ENCODE measurements at places on chromosomes 4 and X.

DNA sequence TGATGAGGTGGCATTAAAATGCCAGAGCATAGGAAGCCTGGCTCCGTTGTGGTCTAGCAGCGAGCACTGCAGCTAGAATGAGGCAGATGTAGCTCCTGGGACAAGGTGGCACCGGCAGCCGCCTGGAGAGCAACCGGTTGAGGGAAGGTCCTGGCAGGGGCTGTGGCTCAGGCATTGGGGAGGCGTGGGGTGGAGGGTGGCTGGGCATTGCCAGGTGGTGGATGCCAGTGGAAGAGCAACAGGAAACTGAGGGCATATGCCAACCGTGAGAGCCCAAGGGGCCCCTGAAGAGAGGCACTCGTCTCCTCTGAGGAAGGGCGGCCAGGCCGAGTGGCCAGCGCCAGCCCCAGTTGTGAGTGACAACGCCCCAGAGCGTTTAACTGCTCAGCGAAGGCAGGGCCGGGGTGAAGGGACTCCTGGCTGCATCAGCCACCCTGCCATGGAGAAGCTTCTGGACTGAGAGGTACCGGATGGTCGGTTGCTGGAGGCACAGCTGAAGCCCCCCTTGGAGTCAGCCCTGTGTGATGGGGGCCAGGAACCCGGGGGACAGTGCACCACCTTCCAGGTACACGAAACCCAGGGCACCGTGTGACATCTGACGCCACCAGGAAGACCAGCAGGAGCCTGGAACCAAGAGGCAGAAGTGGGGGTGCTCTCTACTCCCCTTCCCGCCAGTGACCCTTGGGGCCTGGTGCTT is 13.2 kb upstream of the PDE6B start:
- no peak for DNase-seq

DNA sequence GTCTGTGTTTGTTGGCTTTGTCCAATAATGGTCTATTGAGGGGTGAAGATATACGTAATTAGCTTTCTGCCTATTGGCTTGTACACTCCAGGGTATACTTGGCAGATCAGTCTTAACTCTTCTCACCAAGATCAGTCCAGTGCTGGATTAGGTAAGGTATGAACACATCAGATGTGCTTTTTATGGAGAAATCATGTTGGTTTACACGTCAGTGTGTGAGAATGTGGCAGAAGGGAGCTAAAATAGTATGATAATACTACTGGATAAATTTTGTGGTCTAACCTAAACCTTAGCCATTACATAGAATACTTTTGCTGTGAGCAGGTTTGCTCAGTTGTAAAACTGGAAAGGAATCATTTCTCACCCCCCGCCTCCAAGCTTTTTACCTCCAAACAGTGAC is 4.2 kb downstream of the PDHA1 start:
- DNase-seq: no peak

DNA sequence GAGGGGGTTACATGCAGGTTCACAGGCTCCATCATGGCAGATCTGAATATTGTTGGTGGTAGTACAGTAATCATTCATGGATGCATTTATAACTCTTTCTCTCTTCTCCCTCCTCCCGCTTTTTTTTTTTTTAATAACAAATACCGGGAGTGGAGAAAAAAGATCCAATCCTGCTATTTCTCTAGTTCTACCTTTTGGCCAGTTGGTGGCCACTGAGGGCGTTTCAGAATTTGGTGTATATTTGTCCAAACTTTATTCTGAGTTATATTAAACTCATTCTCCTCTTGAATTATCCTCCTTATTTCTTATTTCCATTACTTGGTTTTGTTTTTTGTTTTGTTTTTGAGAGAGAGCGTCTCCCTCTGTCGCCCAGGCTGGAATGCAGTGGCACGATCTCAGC is 74.8 kb downstream of the HMGB2 start:
- no peak for DNase-seq

GRCh38 chr4:105306158-105306781 is 159.6 kb downstream of the TET2 start:
- DNase-seq: peak; percentile 25

GRCh38 chr4:62913065-62913464 is 1496.2 kb downstream of the TECRL start:
- no peak for DNase-seq

GRCh38 chr4:176013476-176014247 is 52.0 kb upstream of the WDR17 start:
- peak; percentile 10 for DNase-seq

GRCh38 chr4:61805227-61805626 is 605.1 kb downstream of the ADGRL3 start:
- DNase-seq: no peak

- DNase-seq: no peak
Observed at GRCh38 chrX:9519546-9520216, 54.8 kb downstream of the TBL1X start.

GRCh38 chr4:39043861-39044363 is 11.7 kb upstream of the TMEM156 start:
- DNase-seq: peak; percentile 66

GRCh38 chr4:23680671-23681518 is 209.0 kb downstream of the PPARGC1A start:
- DNase-seq: no peak

- DNase-seq: no peak
Observed at GRCh38 chrX:72042852-72043248, 88.9 kb downstream of the RTL5 start.

DNA sequence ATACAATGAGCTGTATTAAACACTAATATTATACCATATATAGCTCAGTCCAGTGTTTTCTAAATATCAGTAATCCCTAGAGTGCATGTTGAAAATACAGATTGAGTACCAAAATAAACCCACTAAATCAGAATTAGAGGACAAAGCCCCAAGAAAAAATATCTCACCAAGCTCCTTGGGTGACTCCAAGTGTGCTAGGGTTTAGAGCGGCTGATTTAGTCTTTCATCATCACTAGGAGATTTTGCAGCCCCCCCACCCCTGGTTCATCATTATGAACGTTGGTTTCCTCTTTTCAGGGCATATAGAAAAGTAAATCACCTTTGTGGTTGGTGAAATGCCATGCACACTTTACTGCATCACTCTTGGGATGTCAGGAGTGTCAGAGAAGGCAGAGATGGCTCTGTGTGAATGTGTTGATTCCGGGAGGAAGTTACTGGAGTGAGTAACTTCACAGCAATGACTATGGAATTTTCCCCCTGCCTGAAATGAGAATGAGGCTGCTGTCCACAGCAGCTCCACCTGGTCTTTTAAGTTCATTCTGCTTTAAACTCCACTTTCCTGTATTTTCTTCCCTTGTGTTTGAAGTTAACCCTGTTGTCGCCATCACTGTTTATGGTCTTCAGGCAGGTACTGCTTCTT is 25.2 kb upstream of the ANAPC4 start:
- DNase-seq: no peak

DNA sequence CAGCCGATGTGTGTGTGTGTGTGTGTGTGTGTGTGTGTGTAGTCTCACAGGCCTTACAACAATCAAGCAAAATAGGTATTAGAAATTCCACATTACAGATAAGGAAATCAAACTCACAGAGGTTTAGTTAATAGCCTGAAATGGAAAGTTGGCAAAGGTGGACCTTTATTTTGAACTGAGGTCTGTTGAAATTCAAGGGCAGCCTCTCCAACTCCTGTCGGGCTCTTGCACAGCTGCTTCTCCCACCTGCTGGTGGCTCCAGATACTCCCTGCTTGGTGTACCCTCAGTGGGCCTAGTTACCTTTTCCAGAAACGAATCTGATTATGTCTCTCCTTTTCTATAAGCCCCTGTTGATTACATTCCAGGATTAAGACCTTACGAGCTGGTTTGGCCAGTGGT is 195.9 kb downstream of the MGST2 start:
- no peak for DNase-seq

- no peak for DNase-seq
Observed at GRCh38 chr4:81021981-81022380, 8.5 kb upstream of the BMP3 start.

DNA sequence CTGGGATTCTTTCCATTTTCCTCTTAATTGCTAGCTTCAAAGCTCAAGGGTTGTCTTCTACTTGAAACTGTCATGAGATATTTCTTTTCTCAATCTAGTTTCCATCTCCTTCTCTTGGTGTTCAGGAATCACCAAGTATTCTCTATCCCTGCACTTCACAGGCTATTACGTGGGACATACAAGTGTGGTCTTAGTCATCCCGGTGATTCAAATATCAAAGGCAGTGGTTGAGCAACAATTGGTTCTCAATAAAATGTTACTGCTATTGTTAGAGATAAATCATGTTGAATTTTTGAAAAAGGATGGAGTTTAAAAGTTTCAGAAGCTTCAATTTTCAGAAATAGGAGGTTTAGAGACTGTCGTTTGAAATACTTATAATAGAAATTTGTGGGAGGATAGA is 812.9 kb downstream of the FSTL5 start:
- no peak for DNase-seq

DNA sequence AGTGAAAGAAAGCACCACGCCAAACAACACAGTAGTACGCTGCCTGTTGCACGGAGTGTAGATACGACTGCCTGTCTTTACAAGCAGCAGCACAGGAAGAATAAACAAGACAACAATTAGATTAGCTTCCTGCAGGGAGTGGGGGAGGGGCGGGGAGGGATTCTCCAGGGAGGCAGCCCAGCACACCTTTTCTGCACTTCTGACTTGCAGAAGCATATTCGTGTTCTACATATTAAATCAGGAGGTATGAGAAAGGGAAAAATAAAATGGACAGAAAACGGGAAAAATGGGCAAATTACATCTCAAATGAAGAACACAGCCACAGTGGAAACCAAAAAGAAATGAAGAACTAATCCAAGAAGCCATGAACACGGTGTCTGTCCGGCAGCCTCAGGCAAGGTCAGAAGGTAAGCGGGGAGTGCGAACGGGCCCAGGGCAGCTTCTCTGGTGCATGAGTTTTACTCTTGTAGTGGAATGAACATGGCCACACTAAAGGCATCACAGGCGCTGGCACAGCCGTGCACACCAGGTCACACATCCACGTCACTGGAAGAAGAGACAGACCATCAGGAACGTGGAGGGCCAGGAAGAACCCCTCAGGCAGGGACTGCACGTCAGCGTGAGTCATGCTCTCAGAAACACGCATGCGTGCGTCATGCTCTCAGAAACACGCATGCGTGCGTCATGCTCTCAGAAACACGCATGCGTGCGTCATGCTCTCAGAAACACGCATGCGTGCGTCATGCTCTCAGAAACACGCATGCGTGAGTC is 20.1 kb upstream of the ADRA2C start:
- DNase-seq: no peak

DNA sequence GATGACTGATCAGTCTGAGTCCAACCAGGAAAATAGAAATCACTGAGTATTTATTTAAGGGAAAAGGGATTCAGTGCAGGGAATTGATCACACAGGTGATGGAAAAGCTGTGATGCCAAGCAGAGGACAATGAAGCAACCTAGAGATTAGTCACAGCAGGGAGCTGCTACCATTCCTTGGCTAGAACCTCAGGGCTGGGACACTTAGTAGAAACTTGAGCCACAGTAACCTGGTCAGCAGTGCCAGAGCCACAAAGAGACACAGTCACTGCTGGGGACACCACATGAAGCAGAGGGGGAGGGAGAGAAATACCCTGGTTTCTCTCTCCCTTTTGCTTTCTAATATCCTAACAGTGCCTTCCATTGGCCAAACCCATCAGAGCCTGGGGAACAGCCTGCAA is 38.7 kb downstream of the RTL9 start:
- no peak for DNase-seq

DNA sequence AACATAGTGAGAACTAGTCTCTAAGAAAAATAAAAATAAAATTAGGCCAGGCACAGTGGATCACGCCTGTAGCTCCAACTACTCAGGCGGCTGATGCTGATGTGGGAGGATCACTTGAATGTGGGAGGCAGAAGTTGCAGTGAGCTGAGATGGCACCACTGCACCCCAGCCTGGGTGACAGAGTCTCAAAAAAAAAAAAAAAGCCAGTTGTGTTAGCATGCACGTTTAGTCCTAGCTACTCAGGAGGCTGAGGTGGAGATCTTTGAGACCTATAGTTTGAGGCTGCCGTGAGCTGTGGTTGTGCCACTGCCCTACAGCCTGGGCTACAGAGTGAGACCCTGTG is 2.5 kb downstream of the DCK start:
- DNase-seq: no peak

- no peak for DNase-seq
Observed at GRCh38 chrX:67558267-67558666, 14.4 kb downstream of the AR start.

DNA sequence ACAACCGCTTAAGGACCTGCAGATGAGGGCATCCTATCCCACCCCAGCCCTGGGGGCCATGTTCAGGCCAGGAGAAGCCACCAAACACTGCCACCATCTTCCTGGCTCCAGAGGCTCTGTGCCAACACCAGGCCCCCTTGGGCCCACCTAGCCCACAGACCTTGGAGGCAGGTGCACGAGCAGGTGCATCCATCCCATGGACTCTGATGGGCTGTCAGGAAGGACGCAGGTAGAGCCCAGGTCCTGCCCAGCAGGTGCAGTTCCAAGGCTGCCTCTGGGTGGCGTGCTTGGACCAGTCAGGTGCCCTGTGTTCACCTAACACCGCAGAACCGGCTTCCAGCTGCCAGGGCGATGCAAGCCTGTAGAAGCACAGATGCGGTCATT is 22.8 kb upstream of the PDE6B start:
- peak; percentile 81 for DNase-seq

GRCh38 chr4:136581119-136581518 is 951.2 kb downstream of the PCDH18 start:
- DNase-seq: no peak

DNA sequence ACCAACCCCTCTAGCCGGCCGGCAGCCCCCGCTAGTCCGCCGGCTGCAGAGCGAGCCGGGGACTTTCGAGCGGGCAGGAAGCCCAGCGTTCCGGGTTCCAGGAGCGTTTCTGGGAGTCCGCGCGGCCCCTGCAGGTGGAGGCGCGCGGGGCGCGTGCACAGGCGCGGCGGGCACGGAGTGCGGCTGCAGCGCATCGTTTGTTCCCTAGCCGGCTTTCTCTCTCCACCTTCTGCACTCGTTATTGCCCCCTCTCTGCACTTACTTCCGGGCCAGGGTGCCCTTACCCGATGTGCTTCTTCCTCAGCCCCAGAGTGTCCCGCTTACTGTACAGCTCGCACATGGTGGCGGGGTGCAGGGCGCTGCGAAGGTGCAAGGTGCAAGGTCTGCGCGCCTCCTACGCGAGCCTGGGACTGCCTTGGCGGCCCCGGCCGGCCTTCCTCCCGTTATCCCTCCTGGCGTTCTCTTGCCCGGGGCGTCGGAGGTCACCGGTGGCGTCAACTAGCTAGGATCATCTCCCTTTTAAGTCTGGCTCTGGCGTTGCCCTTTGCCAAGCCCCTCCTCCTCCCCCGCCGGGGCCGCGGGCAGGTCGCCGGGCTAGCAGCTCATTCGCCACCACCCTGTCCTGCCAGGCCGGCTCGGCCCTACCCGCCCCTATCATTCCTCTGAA is at the start of gene ETNPPL:
Gene ETNPPL, minus strand, starts transcription at position 495 of the 667 bp plus-strand sequence. Its CDS starts 155 bp downstream, at position 340.
- peak; percentile 23 for DNase-seq

DNA sequence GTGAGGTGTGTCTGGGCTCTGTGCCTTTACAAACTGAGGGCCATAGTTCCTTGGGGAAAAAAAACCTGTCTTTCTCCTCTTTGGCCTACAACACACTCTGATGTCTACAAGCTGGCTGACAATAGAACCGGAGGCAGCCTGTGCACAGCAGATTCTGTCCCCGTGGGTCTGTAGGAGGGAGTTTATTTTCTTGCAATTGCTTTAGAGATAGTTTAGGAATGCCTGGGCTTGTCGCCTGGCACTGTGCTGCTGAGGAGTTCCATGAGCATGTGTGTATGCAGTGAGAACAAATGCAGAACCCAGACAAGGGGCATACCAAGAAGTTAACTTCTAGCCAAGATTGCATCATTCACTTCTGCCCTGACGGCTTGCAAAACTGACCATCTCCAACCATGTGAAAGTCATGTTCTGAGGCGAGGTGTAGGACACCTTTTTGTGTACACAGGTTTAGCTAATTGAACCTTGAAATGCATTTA is 54.1 kb downstream of the CCNI start:
- no peak for DNase-seq

GRCh38 chrX:14003028-14003427 is 26.7 kb downstream of the GEMIN8 start:
- DNase-seq: no peak

Data from germinal center (tissue), 1 donor.